Airway epithelial cell (primary cell): ENCODE measurements at places on chromosomes 6 and 20. TPM values are rescaled to one million over a fixed set of nuclear protein-coding genes. Genes with fewer than 3 reads are reported as not detected.

UBR2 gene
- total RNA-seq, result 10.5 and 14.5 TPM in 2 replicates

TGM3 gene
- total RNA-seq, result 0.14 and 0.35 TPM in 2 replicates

TRIM38 gene
- total RNA-seq, result 4.1 and 5.8 TPM in 2 replicates

EEF1E1 gene
- total RNA-seq, result 30.3 and 59.9 TPM in 2 replicates

NKX2-4 gene
- not detected in 2 replicates for total RNA-seq

CST5 gene
- not detected in 2 replicates for total RNA-seq

GSTA3 gene
- not detected in 2 replicates for total RNA-seq

HSD17B8 gene
- 28.8 and 35.9 TPM in 2 replicates for total RNA-seq

AIG1 gene
- total RNA-seq, result 55.2 and 55.6 TPM in 2 replicates

BPIFB2 gene
- total RNA-seq, result not detected in 2 replicates

COL9A1 gene
- total RNA-seq, result not detected in 2 replicates

PKIB gene
- total RNA-seq, result 4.1 and 4.9 TPM in 2 replicates

TRAPPC3L gene
- not detected in 2 replicates for total RNA-seq

CCN6 gene
- total RNA-seq, result 0.14 and 0.88 TPM in 2 replicates

IRF4 gene
- not detected in 2 replicates for total RNA-seq

TLDC2 gene
- total RNA-seq, result not detected in 2 replicates

TASP1 gene
- 7.3 and 10.2 TPM in 2 replicates for total RNA-seq

DPM1 gene
- 68.6 and 69.6 TPM in 2 replicates for total RNA-seq

ASXL1 gene
- 15.0 and 18.1 TPM in 2 replicates for total RNA-seq

TNF gene
- total RNA-seq, result 0.23 and 0.28 TPM in 2 replicates

UFL1 gene
- total RNA-seq, result 17.2 and 24.4 TPM in 2 replicates

ARFGEF2 gene
- total RNA-seq, result 13.1 and 16.5 TPM in 2 replicates

NRSN1 gene
- not detected in 2 replicates for total RNA-seq

GSTA2 gene
- not detected in 2 replicates for total RNA-seq

SLC26A8 gene
- not detected in 2 replicates for total RNA-seq

OR12D3 gene
- not detected in 2 replicates for total RNA-seq

NNAT gene
- total RNA-seq, result 1.3 and 1.8 TPM in 2 replicates
